Left lung (tissue), 14 donors: ENCODE measurements at places on chromosomes 7 and 10.

GRCh38 chr10:97718659-97719142, 5.2 kb downstream of the MARVELD1 start:
- peaks cover 26% of the 10 kb centered on the region for H3K4me1 ChIP-seq
- DNase-seq = peak; percentile 82
- H3K27me3 ChIP-seq = peaks cover 4% of the 10 kb centered on the region
- H3K36me3 ChIP-seq = peaks cover 12% of the 10 kb centered on the region
- peak overlapping the region; percentile 73 for H3K27ac ChIP-seq
- H3K4me3 ChIP-seq = no peak overlapping the region

DNA sequence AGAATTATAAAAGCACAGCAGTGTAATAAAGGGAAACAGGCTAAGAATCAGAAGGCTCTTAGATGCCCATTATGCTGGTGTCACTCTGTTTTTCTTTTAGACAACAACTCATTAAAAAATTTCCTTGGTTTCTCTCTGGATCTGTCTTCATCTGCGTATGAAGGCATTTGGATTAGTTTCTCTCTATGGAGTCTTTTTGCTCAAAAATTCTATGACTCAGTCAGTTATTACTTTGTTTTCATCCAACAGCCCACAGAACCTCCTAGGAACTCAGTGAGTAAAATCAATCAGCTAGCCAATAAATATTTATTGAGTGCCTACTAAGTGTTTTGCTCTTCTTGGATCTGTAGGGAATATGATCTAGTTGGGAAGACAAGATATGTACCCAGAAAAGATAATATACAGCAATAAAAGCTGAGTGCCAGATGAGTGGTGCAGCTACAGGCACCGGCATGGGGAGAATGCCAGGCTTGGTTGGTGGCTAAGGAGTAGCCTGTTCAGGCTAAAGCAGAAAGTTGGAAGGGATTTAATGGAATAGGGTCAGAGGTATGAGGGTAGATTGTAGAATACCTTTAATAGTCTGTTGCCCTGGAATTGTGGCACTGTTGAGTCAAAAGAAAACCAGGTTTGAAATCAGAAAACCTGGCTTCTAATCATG, 156.2 kb downstream of the LRRC4 start:
- H3K4me1 ChIP-seq = peaks cover 33% of the 10 kb centered on the region
- H3K4me3 ChIP-seq = no peak overlapping the region
- H3K36me3 ChIP-seq = no peaks in the 10 kb centered on the region
- H3K27me3 ChIP-seq = no peaks in the 10 kb centered on the region
- H3K27ac ChIP-seq = no peak overlapping the region

GRCh38 chr7:80896906-80897598, 21.8 kb downstream of the SEMA3C start:
- H3K27me3 ChIP-seq = no peaks in the 10 kb centered on the region
- H3K4me3 ChIP-seq = no peak overlapping the region
- no peak overlapping the region for H3K27ac ChIP-seq
- no peak for DNase-seq

GRCh38 chr7:17937506-17938120, 2.7 kb downstream of the SNX13 start:
- peaks cover 3% of the 10 kb centered on the region for H3K4me1 ChIP-seq
- no peak overlapping the region for H3K4me3 ChIP-seq
- no peak for DNase-seq

GRCh38 chr10:22854935-22855421, 72.9 kb upstream of the ARMC3 start:
- no peaks in the 10 kb centered on the region for H3K4me1 ChIP-seq
- H3K27me3 ChIP-seq = no peaks in the 10 kb centered on the region
- H3K27ac ChIP-seq = no peak overlapping the region
- H3K4me3 ChIP-seq = no peak overlapping the region
- DNase-seq = no peak

DNA sequence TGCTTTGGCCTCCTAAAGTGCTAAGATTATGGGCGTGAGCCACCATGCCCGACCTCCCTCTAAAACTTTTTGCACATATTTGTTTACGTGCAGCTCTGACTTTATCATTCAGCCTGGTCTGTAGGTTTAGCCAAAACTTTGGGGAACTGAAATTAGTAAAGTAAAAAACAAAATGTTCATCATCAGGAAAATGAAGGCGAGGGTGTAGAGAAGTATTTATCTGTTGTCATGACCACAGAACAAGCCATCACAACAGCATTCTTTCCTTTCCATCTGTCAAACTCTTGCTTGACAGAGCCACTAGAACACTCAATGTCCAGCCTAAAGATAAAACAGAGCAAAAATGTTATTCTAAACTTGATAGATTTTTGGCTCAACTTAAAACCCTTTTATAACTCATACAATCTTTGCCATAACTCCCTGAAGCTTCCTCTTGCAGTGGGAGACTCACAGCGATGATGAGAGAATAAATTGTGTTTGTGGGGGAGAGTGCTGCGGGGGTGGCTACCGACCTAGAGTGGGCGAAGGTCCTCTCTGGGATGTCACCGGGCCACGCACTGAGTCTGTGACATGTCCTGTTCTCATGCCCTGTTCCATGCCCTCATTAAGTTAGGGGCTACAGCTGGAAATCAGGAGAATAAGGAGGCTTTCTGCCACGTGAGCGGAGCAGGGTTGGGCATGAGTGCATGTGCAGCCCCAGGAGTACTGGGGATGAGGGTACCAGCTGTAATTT, 58.6 kb upstream of the MKRN1 start:
- H3K27me3 ChIP-seq = no peaks in the 10 kb centered on the region
- no peak for DNase-seq
- H3K4me1 ChIP-seq = peaks cover 10% of the 10 kb centered on the region
- H3K36me3 ChIP-seq = no peaks in the 10 kb centered on the region
- no peak overlapping the region for H3K27ac ChIP-seq

GRCh38 chr10:124419635-124420034, 912 bp upstream of the OAT start:
- no peak overlapping the region for H3K4me3 ChIP-seq
- peaks cover under 1% of the 10 kb centered on the region for H3K4me1 ChIP-seq
- H3K27ac ChIP-seq = no peak overlapping the region
- no peak for DNase-seq

DNA sequence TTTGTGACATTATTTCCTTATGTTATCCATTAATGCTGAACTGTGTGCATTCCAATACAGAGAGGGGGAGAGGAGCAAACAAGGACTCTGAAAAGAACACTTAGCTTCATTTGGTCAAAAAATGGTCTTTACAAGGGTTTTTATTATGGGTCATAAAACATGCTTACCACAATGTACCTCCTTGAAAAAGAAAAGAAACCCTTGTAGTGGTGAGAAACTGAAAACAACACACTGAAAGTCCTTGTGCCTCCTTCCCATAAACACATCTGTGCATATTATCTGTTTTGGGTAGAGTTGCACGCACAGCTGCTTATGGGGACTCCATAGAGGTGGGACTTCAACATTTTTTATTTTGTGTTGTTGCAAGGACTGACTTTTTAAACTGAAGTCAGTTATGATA, 98.7 kb downstream of the CDK6 start:
- H3K4me1 ChIP-seq = no peaks in the 10 kb centered on the region
- no peaks in the 10 kb centered on the region for H3K36me3 ChIP-seq

- H3K36me3 ChIP-seq = no peaks in the 10 kb centered on the region
- H3K27ac ChIP-seq = no peak overlapping the region
- no peaks in the 10 kb centered on the region for H3K4me1 ChIP-seq
- H3K27me3 ChIP-seq = peaks cover 10% of the 10 kb centered on the region
Measured at GRCh38 chr7:155959894-155960293, 147.6 kb upstream of the SHH start.

GRCh38 chr7:83469491-83469890, 179.4 kb downstream of the SEMA3E start:
- no peaks in the 10 kb centered on the region for H3K36me3 ChIP-seq
- H3K27me3 ChIP-seq = no peaks in the 10 kb centered on the region
- no peak overlapping the region for H3K27ac ChIP-seq

GRCh38 chr7:142450206-142450605, 192.3 kb upstream of the PRSS58 start:
- DNase-seq = no peak
- H3K4me3 ChIP-seq = no peak overlapping the region
- H3K4me1 ChIP-seq = no peaks in the 10 kb centered on the region
- H3K27ac ChIP-seq = no peak overlapping the region
- no peaks in the 10 kb centered on the region for H3K27me3 ChIP-seq
- H3K36me3 ChIP-seq = no peaks in the 10 kb centered on the region

- H3K27ac ChIP-seq = no peak overlapping the region
- peaks cover 2% of the 10 kb centered on the region for H3K4me1 ChIP-seq
- DNase-seq = no peak
- no peaks in the 10 kb centered on the region for H3K27me3 ChIP-seq
- H3K36me3 ChIP-seq = no peaks in the 10 kb centered on the region
Measured at GRCh38 chr7:80889525-80889924, 29.3 kb downstream of the SEMA3C start.

DNA sequence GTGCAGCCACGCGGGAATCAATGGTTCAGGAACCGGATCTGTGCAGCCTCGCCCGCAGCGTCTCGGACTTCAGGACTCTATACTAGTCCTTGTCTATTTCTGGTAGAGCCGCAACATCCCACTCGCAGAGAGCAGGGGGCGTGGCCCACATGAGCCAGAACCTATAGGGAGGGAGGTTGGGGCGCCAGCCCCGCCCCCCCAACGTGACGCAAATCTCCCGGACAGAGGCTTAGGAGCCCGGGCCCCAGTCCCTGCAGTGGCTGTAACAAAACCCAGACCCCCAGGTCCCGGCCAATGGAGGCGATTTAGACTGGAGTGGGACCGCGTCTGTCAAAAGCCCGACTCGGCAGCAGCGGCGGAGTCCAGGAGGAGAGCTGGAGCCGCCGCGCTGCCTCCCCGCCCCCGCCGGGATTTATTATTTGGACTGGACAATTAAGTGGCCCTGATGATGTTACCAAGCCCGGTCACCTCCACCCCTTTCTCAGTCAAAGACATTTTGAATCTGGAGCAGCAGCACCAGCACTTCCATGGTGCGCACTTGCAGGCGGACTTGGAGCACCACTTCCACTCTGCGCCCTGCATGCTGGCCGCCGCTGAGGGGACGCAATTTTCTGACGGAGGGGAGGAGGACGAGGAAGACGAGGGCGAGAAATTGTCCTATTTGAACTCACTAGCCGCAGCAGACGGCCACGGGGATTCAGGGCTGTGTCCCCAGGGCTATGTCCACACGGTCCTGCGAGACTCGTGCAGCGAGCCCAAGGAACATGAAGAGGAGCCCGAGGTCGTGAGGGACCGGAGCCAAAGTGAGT, at the start of gene NKX2-3:
Gene NKX2-3, plus strand, starts transcription at position 256 of the 809 bp plus-strand sequence. Its CDS starts 190 bp downstream, at position 446.
- H3K27ac ChIP-seq = no peak within 1 kb of the TSS
- H3K4me1 ChIP-seq = peaks cover 66% of the 10 kb centered on the region
- DNase-seq = no peak
- peaks cover 100% of the 10 kb centered on the region for H3K27me3 ChIP-seq

DNA sequence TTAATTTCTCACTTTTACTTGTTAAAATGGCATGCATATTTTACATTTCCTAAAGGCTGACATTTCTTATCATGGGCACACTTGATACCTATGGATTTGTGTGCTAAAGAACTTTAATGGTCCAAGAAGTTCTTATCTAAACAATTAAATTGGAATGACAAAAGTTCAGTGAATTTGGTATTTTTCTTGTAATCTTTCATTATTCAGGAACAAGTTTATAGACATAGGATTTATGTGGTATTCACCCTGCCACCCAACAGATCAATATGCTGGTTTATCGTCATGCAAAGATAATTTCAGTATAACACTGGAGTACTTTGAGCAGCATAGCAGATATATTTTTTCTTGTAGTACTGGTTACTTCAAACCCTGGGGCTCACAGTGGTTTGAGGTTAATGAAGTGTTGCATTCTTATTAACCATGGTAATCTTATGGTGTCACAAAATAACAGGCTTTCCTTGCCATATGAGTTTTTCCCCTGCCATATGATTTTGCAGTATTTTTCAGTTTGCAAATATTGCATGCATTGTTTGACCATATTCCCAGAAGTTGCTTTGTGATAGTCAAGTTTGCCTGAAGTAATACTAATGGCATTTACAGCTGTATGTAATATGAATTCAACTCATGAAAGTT, 148.8 kb downstream of the PPP1R9A start:
- H3K27me3 ChIP-seq = no peaks in the 10 kb centered on the region
- H3K4me3 ChIP-seq = no peak overlapping the region
- H3K4me1 ChIP-seq = no peaks in the 10 kb centered on the region
